ENCODE measurements at places on chromosomes 2 and 18.
A peak's percentile ranks its signal among the peaks of the same experiment; 100 is the strongest.

DNA sequence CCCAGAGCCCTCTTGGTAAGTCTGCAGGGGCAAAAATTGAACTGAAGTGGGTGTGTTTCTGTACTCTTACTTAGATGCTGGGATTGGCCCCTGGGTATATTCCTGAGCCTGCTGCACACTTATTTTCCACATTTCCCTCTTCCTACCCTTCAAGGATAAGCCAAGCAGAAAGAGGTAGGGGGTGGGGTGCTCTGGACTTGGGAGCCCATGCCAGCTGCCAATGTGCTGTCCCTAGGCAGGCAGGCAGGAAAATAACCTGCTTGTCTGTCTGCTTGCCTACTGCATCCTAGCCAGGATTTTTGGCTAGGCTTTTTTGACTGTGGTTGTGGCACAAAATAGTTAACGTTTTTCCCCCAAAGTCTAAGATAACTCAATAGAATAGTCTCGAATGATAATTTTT is 234.3 kb downstream of the ALK start:
- DNase-seq, result no peak

DNA sequence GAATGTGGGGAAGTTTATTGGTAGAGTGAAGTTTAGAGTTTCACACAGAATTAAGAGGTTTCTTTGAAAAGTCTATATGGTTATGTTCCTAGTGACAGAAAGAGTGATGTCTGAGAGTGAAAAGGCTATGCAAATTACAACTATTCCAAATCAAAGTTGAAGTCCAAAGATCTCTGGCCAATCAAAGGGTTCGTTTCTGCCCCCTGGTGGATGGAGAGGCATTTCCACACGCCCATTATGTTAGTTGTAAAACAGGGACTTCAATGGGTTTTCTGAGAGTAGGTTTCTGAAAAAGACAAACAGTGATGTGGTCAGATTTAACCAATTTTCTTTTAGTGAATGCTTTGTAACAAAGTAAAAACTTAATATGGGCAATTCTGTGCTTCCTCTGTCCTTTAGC is 441.5 kb upstream of the POU3F3 start:
- DNase-seq, result peak; percentile 33

- DNase-seq, result peak; percentile 60
Observed at GRCh38 chr2:236309669-236310029, 45.4 kb upstream of the ASB18 start.

GRCh38 chr2:120369250-120369649 is 23.3 kb downstream of the INHBB start:
- no peak for DNase-seq

DNA sequence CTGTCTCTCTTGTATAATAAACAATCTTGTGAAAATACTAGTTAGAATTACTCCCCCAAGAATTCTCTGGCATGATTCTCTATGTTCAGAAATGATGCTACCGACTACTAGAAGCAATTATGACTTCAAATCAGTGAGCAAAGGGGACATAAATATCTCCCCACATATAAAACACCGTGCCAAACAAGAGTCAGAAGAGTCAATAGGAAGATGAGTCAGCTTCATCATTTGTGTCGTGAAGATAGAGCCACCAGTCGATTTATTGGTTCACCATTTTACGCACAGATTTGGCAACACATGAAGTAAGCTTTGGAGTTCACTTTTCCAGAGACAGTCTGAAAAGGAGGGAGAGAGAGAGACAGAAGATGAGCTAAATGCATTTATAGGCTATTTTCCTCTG is 650.9 kb downstream of the CCDC85A start:
- no peak for DNase-seq

DNA sequence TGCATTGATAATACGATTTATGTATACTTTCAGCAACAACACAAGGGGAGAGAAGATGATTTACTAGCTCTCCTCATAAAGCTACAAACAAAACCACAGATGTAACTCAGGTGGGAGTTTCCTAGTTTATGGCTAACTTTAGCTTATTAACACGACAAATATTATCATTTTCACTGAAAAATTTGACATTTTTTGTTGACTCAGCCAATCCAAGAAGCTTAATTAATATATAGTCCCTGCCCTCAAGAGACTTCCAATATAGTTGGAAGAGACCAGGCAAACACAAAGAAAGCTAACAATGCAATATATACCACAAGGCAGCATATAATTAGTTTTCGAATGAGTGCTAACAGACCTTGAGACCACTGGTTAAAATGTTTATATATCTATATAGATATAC is 775 bp downstream of the WDR12 start:
- no peak for DNase-seq

DNA sequence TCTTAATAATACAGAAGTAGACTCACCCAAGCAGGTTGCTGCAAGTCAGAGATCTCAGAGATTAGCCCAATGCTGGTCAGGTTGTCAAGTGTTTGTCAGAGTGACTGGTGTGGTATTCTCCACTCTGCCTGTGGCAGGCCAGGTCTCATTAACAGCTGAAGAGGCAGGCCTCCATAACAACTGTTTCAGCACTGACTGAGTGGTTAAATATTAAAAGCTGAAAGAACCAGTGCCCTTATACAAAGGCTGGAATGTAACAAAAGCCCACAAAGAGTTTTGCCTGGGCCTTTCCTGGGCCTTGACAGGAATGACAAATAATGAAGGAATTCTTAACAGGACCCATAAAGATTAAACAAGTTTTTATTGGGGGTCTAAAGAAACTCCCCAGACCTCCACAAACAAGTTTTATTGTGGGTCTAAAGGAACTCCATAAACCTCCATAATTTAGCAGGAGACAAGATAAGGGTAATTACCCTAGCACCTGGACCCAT is 26.8 kb downstream of the SULT1C2 start:
- DNase-seq, result no peak

- DNase-seq, result no peak
Observed at GRCh38 chr2:62654423-62654791, 51.1 kb upstream of the EHBP1 start.

DNA sequence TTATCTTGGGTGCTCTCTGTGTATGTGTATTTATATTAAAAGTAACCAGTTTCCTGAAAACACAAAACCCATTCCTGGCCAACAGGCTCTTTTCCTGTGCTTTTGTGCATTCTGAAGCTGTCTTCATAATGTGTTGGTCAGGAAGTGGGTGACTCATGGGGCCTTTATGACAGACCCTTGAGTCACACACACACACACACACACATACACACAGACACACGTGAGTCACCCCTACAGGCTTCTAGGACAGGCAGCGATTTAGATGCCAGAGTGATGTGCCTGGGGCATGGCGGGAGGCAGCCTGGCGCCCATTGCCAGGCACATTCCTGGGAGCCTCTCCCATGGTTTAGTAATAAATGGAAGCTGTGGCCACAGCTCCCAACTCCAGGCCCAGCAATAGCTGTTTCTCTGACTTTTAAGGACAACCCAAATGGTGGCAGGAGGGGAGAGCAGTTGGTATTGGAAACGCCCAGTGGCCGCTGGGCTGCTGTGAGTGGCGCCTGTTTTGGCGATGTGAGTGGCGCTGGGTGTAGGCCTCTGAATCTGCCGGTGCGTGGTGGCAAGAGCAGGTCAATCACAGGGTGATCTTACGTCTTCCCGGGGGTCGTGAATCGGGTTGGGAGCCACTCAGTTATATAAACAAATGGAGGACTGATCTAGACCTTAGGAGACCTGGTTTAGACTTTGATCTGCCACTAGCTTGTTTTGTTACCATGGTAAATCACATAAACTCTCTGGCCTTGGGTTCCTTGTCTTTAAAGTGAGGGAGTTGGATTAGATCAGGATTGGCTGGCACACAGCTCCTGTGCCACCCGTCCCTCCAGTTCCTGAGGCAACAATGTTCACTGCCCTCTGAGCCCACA is 150.7 kb upstream of the DLX2 start:
- no peak for DNase-seq

- DNase-seq, result no peak
Observed at GRCh38 chr2:178644919-178645318, 162.3 kb downstream of the TTN start.

GRCh38 chr2:151795646-151796240 is 32.5 kb downstream of the ARL5A start:
- DNase-seq, result no peak
